ENCODE measurements at places on chromosomes 11 and 22.

DNA sequence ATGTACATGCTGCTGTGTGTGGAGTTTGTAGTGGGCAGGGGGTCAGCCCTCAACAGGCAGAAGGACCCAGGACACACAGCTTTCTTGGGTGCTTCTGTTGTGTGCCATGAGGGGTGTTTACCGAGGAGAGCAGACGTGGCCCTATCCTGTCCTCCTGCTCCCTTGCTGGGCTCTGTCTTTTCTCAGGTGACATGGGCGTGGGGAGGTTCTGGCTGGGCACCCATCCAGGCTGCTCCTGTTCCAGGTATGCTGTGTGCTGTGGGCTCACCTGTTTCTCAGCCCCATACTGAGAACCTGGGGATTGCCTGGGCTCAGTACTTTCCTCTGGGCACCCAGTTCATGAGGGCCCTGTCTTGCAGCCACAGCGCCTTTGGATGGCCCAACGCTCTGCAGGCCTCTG, 23.3 kb downstream of the MICALL1 start:
- DNase-seq = no peak

- DNase-seq = no peak
These were observed 12.7 kb downstream of the RPL3 start for GRCh38 chr22:39306456-39307361.

DNA sequence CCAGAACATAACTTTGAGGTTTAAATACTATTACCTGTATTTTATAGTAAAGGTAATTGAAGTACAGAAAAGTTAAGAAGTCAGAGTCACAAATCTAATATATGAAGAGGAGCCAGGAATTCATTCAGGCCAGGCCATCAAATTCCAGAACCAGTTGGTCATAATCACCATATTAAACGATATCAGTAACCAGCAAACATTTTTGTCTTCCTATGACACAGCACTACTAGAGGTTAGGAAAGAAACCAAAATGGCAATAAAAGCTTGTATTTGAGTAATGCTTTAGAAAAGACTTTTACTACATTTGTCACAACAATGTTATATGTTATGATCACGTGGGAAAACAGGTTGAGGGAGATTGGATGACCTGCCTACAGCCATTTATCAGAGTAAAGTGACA, 62.2 kb downstream of the DKK3 start:
- no peak for DNase-seq

- DNase-seq = no peak
These were observed 80.4 kb downstream of the SPON1 start for GRCh38 chr11:14042686-14043465.

- DNase-seq = peak; percentile 59
These were observed 88.3 kb upstream of the MTMR2 start for GRCh38 chr11:96012086-96012824.

DNA sequence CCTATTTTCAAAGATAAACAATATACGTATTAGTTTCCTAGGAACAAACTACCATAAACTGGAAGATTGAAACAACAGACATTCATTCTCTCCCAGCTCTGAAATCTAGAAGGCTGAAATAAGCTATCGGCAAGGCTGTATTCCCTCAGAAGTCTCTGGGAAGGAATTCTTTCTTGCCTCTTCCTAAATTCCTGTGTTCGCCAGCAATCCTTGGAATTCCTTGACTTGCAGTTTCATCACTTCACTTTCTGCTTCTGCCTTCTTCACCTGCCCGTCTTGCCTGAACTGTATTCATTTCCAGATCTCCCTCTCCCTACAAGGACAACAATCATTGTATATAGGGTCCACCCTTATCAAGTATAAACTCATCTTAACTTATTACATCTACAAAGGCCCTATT, 17.7 kb upstream of the PRDM10 start:
- no peak for DNase-seq

DNA sequence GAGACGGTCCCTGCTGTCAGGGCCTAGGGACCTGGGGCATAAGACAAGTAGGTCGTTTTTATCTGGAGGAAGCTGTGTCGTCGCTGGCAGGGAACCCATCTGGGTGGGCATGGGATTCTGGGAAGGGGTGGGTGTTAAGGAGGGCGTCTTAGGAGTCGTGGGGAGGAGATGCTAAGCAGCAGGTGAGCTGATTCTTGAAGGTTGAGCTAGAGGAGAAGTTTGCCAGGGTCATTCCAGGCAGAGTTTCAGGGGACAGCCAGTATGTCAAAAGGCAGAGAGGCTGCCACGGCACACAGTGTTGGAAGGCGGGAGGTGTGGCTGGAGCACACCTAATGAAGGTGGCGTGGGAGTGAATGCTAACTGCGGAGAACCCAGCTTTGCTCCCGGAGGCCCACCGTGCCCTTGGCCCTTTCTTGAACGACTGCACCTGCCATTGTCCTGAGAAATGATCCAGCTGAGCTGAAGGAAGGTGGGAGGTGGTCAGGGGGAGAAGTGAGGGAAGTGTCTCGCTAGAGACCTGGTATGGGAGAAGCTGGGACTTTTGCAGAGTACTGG, 1.3 kb downstream of the FAM118A start:
- DNase-seq = no peak

- DNase-seq = no peak
These were observed 390 bp upstream of the CKAP5 start for GRCh38 chr11:46846510-46846830.

- no peak for DNase-seq
These were observed 3.2 kb upstream of the KLHDC7B start for GRCh38 chr22:50542416-50542927.

- no peak for DNase-seq
These were observed 1134.1 kb upstream of the CCDC90B start for GRCh38 chr11:84420271-84420670.

Data from AG09319 (cell line).